ENCODE measurements at places on chromosomes 5 and 9.

- DNase-seq: no peak
Observed at GRCh38 chr9:127423476-127423933, 677 bp upstream of the ZNF79 start.

- DNase-seq: no peak
Observed at GRCh38 chr9:112520656-112521055, 34.0 kb downstream of the KIAA1958 start.

DNA sequence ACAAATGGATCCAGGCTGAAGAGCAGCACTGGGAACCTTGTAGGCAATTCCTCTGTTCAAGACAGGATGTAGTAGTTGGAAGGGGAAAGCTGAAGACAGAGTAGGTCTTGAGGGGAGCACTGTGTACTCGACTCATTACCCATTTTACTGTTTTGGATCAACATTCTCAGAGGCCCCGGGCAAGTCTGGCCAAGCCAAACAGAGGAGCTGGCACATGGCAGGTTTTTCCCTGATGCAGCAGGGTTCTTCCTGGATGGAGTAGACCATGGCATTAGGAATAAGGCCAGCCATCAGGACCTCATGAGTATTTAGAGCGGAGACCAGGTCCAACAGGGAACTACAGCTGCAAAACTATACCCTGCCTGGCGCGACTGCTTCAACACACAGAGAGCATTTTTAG is 4.4 kb downstream of the SVEP1 start:
- DNase-seq: peak; percentile 19

DNA sequence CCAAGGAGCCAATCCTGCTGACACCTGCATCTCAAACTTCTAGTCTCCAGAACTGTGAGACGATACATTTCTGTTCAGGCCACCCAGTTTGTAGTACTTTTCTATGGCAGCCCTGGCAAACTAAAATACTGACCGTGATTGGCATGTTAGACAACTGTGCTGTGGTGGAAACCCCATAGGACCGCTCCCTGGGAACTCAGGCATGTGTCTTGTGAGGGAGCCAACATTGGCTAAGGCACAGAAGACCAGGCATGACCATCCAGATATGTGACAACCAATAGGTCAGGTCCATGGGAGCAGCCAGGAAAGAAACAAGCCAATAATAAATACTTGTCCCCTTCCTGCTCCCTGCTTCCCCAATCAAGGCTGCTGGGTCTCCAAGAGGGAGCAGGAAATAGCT is 101.4 kb upstream of the MPDZ start:
- DNase-seq: no peak

GRCh38 chr5:69033690-69034089 is 60.1 kb upstream of the SLC30A5 start:
- DNase-seq: no peak

GRCh38 chr9:22065431-22066200 is 56.5 kb upstream of the CDKN2B start:
- no peak for DNase-seq

DNA sequence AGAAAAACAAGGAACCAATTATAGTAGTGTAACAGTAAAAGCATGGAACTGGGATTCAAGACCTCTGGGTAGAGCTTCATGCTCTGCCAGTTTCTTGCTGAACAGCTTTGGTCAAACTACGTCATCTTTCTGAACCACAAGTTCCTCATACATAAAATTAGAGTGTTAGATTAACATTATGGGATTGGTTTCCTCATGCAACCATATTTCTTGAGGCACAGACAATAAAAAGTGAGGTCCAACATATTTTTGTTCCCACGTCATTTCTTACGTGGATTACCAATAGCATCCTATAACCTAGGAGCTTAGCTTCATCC is 354.8 kb downstream of the TMEM232 start:
- no peak for DNase-seq

GRCh38 chr5:142253938-142254337 is 70.9 kb downstream of the SPRY4 start:
- DNase-seq: no peak

DNA sequence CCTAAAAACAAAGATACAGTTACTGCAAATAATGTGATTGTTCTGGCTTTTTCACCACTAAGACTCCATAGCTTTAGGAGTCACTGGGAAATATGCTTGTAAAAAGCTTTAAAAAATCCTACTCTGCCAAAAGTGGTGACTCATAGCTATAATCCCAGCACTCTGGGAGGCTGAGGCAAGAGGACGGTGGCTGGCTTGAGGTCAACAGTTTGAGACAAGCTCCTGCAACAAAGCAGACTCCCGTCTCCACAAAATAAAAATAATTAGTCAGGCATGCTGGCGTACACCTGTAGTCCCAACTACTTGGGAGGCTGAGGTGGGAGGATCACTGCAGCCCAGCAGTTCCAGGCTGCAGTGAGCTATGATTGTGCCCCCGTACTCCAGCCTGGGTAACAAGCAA is 406.4 kb downstream of the HTR1A start:
- no peak for DNase-seq

- DNase-seq: no peak
Observed at GRCh38 chr9:114099669-114100270, 678 bp upstream of the KIF12 start.

DNA sequence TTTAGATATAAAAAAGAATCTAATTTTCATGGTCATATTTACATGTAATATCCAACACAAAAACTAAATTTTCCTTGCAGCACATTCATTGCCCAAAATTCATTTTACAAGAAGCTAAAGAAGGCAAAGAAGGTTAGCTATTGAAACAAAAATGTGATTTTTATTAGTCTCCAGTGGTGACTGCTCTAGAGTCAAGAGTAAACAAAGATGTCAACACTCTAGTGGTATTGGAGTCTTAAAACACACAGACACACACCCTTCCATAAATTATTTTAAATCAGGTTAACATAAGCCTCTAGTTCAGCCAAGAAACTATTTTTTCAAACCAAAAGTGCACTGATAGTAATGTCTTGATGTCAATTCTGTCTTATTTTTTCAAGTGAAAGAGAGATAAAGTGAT is 329.2 kb downstream of the ZNF608 start:
- no peak for DNase-seq

All from thoracic aorta (tissue), 2 donors.